ENCODE measurements at places on chromosomes 4 and X.

GRCh38 chr4:142778900-142779299 is 67.2 kb downstream of the INPP4B start:
- DNase-seq: no peak

DNA sequence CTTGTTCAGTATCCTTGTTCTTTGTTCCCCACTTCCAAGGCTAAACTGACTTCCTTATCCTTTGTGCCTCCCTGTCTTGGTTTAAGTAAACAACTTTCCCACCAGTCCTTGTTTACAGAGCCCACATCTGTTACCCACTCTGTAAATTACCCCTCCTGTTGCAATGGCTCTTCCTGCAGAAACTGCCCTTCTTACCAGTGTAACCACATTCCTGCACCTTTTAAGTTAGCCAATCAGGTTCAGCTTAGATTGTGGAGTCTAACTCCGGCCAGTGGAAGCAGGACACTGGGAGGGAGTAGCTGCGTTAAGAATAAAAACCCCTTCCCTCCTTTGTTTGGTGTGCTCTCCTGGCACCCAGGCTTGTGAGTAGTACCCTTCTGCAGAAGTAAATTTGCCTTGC is 360.9 kb downstream of the PRDM5 start:
- no peak for DNase-seq

DNA sequence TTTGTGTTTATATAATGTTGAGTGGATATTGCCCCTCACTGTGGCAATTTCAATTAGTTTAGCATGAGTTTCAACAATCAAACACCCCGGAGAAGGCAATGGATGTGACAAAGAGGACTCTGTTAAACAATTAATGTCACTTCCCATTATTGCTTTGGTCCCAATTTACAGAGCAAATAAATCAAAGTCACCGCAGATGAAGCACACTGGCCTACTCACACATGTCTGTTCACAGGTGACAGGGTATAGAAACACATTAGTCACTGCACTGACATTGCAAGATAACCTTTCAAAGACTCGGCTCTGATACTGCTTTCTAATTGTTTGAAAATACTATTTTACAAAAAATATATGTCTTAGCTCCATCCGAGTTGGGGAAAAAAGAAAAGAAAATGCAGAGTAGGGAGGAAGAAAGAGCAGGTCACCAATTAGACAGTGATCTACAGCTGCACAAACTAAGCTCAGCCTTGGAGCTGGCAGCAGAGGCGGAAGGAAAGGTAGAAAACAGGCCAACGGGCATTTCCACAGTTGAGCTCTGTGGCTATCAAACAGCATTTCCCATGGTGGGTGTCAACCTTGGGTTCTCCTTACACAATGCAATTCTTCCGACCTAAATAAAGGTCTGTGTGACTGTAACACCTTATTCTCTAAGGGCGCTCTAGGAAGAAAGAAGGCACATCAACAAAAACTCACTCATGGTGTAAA is 53.9 kb downstream of the PPARGC1A start:
- no peak for DNase-seq

- DNase-seq: no peak
Measured at GRCh38 chr4:184792334-184792733, 33.4 kb downstream of the ACSL1 start.

DNA sequence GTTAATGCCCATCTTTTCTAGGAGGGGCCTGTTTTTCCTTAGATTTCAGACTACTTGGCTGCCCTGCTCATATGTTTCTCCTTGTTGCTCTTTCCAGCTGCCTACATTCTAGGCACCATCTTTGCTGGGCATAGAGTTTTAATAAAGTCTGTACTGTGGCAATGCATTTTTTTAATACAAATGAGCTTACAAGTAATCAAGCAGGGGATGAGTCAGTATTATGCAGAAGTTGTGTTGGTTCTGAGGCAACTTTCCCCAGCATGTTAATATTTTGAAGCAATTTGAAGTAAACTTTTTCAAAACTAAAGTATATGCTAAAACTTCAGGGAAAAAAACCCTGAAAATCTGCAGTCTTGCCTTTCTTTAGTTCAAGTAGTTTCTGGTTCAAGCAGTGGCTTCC is 372.0 kb upstream of the GATB start:
- no peak for DNase-seq

DNA sequence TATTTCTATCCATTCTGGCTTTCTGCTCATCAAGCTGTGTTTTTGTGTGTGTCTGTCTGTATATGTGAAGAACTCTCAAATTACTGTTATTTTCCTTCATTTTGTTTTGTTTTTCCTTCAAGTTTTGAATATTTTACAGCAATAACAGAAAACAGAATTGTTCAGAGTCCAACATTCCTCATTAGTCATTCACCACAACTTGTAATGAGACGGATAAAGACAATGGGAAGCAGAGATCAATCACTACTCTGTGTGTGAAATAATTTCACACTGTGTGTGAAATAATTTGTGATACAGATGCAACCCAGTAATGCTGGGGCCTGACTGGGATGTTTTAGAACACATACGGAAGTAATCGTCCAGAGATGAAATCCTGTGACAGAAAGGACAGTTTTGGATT is 55.2 kb downstream of the HPGD start:
- DNase-seq: no peak

DNA sequence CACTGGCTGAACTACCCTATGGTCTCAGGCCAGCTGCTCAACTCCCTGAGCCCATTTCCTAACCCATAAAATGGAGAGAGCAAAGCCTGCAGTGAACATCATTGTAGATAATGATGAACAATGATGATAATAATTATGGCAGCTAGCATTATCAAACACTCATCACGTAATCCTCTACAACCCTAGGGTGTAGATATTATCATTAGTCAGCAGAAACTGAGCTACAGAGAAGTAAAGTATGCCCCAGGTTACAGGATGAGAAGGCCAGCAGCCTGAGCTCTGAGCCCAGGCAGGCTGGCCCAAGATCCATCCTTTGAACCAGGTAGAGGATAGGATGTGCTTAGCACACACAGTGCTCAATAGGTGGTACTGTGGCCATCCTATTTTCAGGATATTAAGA is 43.2 kb downstream of the REELD1 start:
- no peak for DNase-seq

Measured in forelimb muscle (tissue), 1 donor.